Frontal cortex (tissue), 4 donors: ENCODE measurements at places on chromosomes 16 and 17.

DNA sequence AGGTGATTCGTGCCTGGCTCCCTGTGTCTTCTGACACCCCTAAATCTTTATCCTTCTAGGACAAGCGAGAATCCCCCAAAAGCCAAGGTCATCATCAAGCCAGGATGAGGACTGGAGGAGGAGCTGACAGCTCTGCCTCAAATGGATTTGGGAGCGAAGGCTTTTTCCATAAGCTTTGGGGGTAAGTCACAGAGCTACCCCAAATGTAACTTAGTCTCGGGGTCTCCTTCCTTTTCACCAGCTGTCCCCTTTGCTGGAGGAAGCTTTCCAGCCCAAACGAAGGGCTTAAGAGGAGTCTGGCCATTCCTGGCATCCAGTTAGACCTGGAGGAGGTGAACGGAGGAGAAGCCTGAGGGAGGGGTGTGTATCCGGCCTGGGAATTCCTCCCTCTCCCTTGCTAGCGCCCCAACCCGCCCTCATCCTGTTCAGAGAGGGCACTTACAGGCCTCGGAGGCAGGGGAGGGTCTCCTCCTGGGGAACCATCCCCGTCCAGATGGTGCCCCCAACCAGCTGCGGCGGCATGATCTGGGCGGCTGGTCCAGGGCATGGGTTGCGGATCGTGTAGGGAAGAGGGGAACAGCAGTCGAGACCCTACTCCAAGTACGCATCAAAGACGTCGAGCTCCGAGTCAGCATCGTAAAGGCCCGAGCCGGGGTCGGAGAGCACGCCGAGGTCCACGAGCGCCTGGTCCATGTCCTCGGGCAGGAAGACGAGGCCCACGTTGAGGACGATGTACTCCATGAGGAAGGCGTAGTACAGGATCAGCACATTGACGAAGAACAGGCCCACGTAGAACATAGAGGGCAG, 938 bp downstream of the DEXI start:
- no peak for DNase-seq

DNA sequence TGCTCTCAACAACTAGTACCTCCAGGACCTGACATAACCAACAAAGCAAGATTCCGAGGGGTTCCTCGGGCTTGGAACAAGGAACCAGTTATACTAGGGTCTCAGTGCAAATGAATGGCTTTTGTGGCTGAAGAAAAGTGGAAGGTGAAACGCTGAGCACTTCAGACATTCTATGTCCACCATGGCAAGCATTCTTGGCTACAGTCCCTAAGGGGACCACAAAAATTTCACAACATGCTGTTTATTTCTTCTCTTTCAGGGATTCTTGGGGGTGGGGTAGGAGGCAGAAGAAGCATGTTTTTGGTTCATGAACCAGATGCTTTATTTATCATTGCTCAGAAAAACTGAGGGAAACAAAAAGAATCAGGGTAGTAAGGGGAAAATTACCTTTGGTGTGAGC, 479.9 kb upstream of the CDH11 start:
- DNase-seq = no peak

DNA sequence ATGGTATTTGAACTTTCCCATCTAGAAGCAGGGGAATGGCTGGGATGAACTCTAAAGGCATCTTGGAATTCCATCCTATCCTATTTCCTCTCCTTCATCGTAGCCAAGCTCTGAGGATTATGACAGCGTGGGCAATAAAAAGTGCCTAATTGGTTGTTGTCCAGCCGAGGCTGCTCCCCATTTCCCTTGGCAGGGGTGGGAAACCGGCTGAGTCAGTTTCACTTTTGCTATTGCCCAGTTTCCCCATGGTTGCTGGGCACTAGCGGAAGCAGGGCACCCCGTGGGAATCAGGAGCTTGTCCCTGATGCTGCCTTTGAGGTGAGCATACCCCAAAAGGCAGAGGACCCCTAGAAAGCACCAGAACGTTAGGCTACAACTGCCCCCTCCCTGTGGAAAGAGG, 13.8 kb upstream of the SP2 start:
- DNase-seq = no peak

DNA sequence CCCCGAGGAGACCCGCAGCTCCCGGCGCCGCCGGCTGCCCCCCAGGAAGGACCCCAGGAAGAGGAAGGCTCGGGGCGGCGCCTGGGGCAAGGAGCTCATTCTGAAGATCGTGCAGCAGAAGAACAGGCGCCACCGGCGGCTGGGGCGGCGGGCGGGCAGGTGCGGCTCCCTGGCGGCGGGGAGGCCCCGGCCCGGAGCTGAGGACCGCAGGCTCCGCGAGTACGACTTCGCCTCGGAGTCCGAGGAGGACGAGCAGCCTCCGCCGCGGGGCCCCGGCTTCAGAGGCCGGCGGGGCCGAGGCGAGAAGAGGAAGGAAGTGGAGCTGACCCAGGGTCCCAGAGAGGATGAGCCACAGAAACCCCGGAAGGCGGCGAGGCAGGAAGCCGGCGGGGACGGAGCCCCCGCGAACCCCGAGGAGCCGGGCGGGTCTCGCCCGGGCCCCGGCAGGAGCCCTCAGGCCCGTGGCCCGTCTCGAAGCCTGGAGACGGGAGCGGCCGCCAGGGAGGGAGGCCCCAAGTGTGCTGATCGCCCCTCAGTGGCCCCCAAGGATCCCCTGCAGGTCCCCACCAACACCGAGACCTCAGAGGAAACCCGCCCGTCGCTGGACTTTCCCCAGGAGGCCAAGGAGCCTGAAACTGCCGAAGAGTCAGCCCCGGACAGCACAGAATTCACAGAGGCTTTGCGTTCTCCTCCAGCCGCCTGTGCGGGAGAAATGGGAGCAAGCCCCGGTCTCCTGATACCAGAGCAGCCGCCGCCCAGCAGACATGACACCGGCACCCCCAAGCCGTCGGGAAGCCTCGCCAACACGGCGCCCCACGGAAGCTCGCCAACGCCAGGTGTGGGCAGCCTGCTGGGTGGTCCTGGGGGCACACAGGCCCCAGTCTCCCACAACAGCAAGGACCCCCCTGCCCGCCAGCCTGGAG, 22.3 kb upstream of the ZFPM1 start:
- no peak for DNase-seq

GRCh38 chr16:64638766-64639165, 483.1 kb downstream of the CDH11 start:
- DNase-seq = no peak

DNA sequence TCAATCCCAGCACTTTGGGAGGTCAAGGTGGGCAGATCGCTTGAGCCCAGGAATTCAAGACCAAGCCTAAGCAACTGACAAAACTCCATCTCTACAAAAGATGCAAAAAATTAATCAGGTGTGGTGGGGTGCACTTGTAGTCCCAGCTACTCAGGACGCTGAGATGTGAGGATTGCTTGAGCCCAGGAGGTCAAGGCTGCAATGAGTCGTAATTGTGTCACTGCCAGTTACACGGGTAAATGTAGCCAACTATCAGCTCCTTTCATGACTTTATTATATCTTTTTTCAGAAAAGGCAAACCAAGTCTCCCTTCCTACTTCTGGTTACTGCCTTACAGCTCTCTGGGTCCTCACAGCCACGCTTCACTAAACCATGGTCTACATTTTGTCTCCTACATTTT, 4.0 kb downstream of the SDF2 start:
- DNase-seq = no peak

GRCh38 chr17:71234349-71234748, 886.5 kb upstream of the SOX9 start:
- no peak for DNase-seq

- no peak for DNase-seq
Observed at GRCh38 chr17:34853924-34854323, 107.3 kb downstream of the CCT6B start.

DNA sequence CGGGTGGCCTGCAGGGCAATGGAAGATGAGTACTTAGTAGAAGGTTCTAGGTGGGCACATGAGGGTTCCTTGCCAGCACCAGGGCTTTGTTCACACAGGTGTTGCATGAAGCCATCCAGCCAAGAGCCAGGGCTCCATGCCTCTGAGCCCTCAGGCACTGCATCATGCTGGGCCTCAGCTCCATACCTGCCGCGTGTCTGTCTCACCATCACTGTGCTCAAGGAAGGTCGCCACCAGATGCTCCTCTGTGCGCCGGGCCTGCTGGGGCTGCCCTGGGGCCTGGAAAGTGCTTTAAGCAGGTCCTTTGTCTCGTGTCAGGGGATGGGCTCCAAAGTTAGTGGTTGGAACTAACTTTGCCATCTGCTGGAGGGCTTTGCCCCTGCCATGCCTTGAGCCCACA, 25.6 kb downstream of the C16orf90 start:
- no peak for DNase-seq

DNA sequence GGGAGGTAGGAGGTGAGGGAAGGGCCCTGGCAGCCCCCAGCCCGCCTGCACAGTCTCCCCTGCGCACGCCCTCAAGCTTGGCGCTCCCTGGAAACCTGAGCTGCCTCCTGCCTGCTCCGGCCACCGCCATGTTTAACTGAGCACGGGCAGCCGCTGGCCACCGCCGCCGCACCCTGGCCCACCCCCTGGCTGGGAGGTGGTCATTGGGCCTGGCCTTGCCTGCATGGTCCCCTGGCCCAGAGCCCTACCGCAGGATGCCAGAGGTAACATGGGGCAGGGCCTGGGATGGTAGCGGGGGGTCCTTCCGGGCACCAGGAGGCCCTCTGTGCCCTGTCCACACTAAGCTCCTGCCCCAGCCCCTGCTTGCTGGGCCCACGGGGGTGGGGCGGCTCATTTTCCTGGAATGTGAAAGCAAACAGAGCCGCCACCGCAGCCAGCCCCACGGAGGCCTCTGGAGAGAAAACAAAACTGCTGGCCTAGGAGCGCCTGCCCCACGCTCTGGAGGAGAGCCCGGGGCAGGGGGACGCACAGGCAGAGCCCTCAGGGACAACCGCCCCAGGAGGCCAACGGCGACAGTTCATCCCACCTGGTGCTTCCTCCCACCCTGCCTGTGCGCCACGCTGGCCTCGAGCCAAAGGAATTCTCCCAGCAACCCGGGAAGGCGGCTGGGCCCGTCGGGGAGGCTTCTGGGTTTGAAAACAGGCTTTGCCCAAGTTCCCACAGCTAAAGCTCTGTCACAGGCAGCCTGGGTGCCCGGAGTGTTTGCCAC, 8.9 kb downstream of the NHERF2 start:
- DNase-seq = no peak

DNA sequence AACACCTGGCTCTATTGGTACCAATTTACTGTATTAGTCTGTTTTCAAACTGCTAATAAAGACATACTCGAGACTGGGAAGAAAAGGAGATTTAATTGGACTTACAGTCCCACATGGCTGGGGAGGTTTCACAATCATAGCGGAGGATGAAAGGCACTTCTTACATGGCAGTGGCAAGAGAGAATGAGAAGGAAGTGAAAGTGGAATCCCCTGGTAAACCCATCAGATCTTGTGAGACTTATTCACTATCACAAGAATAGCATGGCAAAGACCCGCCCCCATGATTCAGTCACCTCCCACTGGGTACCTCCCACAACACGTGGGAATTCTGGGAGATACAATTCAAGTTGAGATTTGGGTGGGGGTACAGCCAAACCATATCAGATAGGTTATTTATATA, 22.6 kb upstream of the GOSR1 start:
- DNase-seq = no peak

- no peak for DNase-seq
Observed at GRCh38 chr17:78585006-78585630, 7.9 kb upstream of the DNAH17 start.

- DNase-seq = no peak
Observed at GRCh38 chr17:49691677-49692191, 13.8 kb upstream of the SPOP start.

- DNase-seq = no peak
Observed at GRCh38 chr16:8537691-8538342, 52.5 kb downstream of the TMEM114 start.

GRCh38 chr16:47132308-47132707, 11.4 kb downstream of the NETO2 start:
- DNase-seq = no peak

- DNase-seq = no peak
Observed at GRCh38 chr17:48241131-48241591, 133.6 kb downstream of the SNX11 start.

DNA sequence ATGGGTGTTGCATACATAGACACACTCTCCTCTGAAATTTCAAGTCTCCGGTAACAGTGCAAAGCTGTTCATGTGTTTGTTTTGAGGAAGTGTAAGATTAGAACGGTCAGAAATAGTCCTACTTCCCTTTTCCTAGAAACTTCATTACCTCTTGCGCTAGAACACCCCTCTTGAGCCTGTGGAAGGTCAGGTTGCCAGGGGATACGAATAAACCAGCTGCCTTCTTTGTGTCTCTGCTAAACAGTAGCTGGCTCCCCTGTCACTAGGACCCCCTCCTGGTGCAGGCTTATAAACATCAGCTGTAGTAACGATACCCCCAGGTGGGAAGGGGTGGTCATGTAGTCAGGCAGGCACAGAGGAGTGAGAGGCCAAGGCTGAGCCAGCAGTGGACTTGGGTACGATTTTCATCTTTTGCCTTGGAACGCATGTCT, 113.4 kb upstream of the RCVRN start:
- DNase-seq = no peak

DNA sequence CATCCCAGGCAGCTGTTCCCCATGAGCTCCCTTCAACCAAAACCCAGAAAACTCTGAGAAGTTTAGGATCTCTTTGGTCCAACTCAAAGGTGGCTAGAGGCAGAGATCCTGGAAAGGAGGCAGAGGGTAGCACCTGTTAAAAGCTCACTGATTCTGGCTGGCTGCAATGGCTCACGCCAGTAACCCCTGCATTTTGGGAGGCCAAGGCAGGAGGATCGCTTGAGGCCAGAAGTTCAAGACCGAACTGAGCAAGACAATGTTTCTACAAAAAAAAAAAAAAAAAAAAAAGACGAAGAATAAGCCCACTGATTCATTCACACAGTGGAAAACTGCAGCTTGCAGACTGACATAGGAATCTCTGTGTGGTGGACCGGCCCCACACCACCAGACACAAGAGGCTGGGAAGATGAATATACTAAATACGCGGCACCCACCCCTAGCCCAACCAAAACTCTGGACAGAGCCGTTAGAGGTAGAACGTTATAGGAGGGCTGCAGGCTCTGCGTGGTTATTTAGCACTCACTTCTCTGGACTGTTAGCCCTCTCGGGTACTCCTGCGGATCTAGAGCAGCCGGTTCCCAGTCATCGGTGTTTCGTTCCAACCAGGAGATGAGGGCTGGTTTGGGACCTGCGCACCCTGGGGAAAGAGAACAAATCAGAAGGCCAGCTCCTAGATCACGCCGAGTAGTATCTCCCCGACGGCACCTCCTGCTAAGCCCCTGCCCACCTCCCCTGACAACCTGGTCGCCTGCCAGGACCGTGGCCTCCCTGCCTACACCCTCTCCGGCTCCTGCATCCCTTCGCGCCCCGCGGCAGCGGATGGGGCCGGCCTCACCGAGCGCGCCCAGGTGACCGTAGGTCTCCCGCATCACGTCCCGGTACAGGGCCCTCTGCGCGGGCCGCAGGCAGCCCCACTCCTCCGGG, 925 bp downstream of the ZNF689 start:
- peak; percentile 54 for DNase-seq

GRCh38 chr17:26775219-26775822, 518.6 kb upstream of the WSB1 start:
- DNase-seq = no peak

- no peak for DNase-seq
Observed at GRCh38 chr17:47967607-47968252, 3.2 kb upstream of the CDK5RAP3 start.

GRCh38 chr17:20291853-20292252, 175.5 kb downstream of the LGALS9B start:
- no peak for DNase-seq

- no peak for DNase-seq
Observed at GRCh38 chr17:77090476-77090875, 50.3 kb upstream of the SEC14L1 start.
